CD4-positive, alpha-beta T cell treated with Interleukin-4 for 4 hours (primary cell): ENCODE measurements at places on chromosomes 7 and 10.

DNA sequence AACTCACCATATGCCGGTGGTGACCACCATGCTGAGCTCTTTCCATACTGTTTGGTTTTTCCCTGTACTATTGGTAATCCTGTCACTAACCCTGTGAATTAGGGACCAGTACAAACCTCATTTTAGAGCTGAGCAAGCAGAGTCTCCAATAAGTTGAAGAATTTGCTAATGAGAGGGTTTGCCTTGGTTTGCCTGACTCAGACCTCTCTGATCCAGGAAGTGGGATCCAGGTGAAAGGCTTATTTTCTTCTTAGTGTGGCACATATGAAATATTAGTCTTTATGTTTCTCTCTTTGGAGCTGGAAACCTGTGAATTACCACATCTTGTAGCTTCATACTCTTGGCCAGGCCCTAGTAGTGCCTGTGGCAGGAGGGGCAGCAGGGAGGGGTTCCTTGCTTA is 114.1 kb upstream of the IGFBP3 start:
- no peak for DNase-seq

DNA sequence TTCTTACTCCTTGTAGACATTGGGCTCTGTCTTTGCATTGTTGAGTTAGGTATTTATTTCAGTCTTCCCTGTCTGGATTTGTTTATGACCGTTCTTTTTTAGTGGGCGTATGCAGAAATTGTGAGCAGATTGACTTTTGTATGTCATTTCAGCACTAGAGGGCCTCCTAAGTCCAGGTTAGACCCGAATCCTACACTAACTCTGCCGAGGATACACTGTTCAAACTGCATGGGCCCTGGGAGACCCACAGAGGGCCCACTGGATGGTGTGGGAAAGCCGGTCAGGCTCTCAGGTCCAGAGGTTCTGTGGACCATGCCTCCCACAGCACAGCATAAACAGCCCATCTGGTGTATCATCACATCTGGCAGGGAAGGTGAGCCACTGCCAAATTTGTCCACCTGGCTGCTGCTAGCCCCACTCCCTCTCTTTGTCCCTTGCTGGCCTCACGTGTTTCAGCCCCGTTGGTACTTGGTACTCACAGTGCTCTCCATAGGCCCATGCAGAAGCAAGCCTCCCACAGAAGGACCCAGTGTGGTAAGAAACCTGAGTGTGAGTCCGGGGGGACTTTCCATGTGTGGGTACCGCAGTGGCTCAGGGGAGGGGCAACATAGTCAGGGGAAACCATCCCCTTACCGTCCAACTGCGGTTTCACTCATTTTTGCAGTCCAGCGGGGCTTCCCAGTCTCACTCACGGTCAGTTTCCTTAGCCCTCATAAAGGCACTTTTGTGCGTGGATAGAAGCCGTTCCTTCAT is 112.8 kb downstream of the APBB1IP start:
- DNase-seq, result no peak

DNA sequence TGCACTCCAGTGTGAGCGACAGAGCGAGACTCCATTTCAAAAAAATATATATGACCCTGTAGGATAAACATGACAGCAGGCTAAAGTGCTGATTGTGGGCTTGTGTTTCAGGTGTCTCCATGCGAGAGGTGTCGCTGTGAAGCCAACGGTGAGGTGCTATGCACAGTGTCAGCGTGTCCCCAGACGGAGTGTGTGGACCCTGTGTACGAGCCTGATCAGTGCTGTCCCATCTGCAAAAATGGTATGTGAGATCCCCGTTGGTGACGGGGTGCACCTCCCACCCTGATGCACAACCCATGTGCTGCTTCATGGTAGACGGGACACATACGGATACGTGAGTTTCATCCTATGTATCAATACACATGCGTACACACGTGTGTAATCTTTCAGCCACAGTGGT is 29.2 kb downstream of the VWC2 start:
- no peak for DNase-seq

DNA sequence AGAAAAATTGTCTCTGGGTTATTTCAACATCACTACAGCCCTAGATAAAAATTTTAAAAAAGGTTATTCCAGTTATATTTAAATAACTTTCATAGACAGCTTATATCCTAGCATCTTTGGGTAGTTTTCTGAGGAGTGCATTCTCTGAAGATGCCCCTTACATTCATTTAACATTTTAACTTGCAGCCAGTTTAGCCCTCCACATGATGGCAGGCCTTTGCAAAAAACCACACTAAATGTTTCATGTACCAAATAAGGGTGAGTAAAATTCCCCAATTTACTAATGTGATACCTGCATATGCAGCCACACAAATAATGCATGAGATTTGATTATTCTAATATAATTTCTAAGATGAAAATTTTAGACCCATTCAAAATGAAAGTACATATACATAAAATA is 108.4 kb upstream of the ZWINT start:
- no peak for DNase-seq

- no peak for DNase-seq
Observed at GRCh38 chr10:123502983-123503382, 163.2 kb upstream of the GPR26 start.

GRCh38 chr7:133645884-133646391 is 393.1 kb downstream of the EXOC4 start:
- no peak for DNase-seq

- DNase-seq, result no peak
Observed at GRCh38 chr7:137618748-137619147, 228.0 kb downstream of the DGKI start.

DNA sequence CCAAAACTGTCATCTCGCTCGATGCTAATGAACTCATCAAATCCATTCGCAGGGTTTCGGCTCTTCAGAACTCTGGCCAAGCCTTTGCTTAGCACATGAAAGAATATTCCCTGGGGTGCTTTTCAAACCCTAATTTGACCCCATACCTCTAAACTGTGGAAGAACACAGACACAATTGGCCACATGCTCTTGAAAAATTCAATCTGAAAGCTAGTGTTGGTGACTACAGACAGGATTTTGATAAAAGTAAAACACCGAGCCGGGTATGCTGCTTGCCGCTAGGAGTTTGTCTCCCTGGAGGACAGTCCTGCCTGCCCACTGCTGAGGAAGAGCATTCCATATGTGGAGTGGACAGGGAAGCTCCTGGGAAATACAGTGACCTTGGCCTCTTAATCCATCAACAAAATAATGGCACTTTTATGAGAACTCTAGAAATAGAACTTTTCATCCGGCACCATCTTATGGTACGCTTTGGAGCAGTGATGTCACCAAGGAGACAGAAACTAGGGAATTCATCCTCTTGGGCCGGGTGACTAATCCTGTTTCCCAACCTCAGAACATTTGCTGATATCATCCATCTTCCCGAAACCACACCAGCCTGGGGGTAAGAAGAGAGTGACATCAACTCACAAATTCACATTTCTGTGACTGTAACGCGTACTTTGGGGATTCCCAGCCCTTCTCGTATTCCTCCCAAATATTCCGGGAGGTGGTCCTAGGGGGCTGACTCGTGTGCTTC is 34.2 kb downstream of the MTURN start:
- no peak for DNase-seq

DNA sequence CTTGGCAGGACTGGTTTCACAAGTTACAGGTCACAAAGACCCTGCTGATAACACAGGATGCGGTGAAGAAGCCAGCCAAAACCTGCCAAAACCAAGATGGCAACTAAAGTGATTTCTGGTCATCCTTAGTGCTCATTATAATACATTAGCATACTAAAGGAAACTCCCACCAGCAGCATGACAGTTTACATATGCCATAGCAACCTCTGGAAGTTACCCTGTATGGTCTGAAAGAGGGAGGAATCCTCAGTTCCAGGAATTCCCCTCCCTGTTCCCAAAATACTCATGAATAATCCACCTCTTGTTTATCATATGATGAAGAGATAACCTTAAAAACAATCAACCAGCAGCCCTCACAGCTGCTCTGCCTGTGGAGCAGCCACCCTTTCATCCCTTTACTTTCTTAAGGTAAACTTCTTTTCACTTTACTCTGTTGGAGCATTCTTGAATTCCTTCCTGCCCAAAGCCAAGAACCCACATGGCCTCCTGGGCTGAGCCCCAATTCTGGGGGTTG is 21.9 kb downstream of the DPY19L1 start:
- DNase-seq, result no peak

GRCh38 chr10:110457851-110458250 is 39.9 kb upstream of the DUSP5 start:
- no peak for DNase-seq

DNA sequence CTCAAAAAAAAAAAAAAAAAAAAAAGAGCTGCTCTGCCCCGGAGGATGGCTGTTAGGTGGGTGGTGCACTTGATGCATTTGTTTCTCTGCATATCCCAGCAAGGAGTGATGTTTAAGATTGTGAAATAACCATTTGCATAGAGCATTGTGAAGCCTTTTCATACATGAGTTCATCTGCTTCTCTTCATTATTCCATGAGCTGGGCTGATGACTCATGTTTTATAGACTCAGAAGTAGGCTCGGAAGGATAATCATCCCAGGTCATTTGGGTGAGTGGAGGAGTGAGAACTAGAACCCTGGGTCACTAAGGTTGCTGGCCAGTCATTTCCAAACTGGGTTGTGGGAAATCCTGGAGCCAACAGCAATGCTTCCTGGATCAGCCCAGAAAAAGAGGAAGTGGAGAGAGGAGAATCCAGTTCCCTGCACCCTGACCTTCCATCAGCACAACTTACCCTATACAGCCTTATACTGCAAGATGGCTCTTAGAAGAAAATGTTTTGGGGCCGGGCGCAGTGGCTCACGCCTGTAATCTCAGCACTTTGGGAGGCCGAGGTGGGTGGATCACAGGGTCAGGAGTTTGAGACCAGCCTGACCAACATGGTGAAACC is 45.3 kb downstream of the TACC2 start:
- no peak for DNase-seq

DNA sequence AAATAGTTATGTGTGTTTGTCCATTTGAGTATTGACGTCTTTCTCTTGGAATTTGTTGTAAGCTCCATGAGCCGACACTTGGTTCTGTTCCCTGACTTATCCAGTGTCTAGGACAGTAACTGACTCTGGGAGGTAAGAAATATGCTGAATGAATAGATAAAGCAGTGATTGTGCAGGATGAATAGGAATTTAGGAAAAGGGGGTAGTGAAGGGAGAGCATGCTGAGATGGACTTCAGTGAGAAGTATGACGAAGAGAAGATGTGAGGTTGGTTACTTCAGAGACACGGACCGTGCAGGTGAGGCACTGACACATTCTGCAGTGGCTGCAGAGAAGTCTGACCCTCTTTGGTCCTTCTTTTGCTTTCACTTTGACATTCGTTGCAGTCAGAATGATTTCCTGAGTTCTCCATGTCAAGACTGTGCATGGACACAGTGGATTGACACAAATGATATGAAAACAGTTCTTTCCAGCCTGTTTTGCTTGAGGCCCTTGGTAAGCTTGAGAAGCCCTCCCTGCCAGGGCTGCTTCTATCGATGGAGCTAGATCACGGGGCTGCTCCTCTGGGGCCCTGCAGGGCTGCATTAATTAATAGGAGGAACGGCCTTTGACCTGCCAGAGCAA is 261.5 kb upstream of the SORCS1 start:
- DNase-seq, result no peak

DNA sequence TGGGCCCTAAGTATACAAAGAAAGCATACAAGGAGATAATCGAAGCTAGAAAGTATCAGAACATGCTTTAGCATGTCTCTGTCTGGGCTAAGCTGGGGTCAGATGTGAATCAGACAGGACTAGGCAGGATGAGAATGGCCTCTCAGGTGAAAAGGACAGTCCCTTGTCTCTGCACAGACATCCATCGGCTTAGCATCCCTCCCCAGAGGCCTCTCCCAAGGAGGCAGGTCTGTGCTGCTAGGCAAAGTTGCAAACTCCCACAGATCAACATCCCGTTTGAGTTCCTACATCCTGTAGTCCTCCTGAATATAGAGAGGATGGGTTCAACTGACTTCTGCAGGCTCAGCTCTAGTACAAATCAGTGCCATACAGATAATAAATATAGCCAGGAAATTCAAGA is 24.5 kb downstream of the CHST15 start:
- DNase-seq, result no peak

GRCh38 chr10:7541137-7542087 is 125.4 kb downstream of the ITIH5 start:
- DNase-seq, result no peak

DNA sequence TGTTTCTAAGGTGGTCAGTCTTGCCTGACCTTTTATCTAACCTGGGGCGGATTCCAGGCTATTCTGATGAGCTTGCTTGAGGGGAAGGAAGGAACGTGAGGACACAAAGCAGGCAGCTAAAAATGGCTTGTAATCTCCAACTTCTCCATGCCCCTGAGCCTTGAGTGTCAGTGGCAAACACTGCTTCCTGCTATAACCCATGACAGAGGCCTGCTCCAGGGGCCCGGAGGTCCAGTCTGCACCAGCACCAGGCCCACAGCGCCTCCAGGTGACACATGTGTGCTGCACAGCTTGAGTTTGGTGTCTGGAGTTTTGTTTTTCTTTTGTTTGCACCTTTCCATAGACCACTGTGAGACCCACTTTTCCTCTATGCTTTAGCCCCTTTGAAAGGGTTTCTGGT is 207.9 kb downstream of the PAXIP1 start:
- no peak for DNase-seq

GRCh38 chr10:29757551-29758297 is 123.0 kb upstream of the SVIL start:
- DNase-seq, result no peak

DNA sequence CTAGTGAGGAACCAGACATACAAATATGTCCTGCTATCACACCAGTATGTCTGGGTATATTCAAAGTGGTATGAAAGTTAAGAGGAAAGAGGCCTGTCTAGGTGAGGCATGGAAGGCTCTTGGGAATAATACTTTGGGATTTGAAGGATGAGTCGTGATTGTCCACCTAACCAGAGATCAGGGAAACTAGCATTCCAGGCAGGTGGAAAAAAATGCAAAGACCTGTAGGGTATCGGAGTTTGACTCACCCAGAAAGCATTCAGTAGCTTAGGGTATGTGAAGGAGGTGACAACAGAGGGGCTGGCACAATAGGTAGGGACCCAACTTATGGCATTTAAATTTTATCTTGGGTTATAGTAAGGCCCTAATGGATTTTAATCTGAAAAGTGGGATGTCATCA is 950 bp upstream of the GCC1 start:
- no peak for DNase-seq

DNA sequence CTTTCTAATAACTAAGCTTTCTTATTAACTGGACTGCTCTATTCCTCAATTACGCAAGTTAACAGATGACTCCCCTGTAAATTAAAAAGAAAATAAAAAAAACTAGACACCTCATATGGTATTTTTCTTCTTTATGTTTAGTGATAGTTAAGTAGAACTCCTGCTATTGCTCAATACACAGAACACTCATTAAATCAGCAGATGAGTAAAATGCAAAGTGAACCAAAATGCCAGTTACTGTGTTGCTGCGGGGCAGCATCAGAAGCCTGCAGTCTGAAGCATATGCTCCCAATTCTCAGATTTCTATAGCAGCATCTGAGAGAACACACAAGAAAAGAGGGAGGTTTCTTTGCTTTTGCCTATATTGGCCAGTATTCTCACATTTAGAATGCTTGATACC is 28.4 kb downstream of the CDK6 start:
- no peak for DNase-seq
